Stimulated activated CD8-positive, alpha-beta memory T cell treated with anti-CD3 and anti-CD28 coated beads, Interleukin-7, amount 100 ng/mL, for 1 hour (primary cell): ENCODE measurements at places on chromosomes 7 and 10.

DNA sequence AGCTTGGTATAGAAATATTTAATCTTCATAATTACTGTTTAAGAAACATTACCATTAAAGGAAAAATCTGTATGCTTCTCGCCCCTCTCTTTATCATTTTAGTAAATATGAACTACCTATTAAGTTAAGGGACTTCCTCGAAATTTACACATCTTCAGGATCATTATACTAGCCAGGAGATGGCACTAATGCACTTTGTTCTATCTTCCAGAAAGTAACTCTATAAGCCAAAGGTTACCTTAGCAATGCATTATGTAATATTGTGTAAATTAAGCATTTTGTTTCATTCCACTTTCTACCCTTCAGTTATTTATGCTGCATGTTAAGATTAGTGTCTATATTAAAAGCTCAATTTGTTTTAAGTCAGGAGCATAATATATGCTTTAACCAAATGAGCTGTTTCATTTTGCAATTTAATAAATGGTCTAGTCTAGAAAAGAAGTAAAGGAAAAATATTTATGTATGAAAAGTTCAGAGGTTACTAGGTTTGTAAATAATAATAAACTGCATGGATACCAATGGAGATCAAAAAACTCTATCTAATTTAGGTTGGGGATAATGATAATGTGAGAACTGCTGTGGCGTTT, 128.5 kb downstream of the ANKRD7 start:
- DNase-seq, result no peak

DNA sequence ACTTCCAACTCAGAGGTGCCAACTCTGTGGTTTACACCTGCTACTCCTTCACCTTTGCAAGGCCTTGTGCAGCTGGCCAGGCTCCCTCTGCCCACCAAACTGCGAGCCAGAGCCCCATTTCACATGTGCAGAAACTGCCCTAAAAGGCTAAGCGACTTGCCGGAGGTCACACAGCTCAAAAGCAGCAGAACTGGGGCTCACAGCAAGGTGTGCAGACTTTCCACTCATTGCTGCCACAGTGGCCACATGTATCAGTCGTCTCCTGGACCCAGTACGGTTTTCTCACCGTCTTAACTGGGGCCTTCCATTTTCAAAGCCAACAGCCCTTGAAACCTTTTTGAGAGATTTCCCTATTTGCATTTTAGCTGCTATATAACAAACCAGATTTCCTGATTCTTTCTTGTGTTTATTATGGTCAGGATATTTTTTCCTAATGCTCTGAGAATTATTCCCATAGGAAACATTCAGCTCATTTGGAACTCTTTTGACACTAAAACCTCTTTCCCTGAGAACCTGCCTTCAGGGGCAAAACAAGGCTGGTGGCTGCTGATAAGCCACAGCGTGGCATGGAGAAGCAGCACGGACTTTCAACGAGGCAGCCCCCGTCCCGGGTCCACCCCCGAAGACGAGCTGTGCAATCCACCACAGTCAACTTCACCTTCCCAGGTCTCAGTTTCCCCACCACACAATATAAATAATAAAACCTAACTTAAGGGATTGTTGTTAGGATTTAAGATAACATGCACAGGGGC, 29.9 kb downstream of the SORBS1 start:
- no peak for DNase-seq

GRCh38 chr10:43347997-43348396, 23.4 kb upstream of the FXYD4 start:
- DNase-seq, result no peak

DNA sequence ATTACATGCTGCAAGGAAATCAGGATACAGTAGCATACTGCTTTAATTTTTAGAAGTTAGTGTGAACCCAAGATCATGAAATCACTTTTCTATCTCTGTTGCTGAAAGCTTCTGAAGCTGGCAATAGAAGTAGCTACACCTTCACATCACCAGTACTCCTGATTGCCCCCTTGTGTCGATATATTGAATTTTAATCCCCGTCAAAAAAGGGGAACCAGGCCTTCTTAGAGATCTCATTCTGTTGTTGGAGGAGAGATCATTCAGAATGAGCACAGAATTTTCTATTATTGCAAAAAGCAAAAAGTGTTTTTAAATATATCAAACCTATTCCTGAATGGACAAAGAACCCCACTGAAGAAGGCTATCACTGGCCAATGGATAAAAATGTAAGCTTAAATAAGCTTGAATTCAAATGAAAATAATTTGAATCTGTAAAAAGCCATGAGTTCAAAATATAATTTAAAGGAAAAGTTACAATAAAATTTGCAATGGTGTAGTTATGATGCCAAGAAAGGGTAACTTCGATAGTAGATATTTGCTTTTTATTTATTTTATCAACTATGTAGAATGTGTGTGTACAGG, 39.7 kb upstream of the TEX47 start:
- DNase-seq, result no peak

DNA sequence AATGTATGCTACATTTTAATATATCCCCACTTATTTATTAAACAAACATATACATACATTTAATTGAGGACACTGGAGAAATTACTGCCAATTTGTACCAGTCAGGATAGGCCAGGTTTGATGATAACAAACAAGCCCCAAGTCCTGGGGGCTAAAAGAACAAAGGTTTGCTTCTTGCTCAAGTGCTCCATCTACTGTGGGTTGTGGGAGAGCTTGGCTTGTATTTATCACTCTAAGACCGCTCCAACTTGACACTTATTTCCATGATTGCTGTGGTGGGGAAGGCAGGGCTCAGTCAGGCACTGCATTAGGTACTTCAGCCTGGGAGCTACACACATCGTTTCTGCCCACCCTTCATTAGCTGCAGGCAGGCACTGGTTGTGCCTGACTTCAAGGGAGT, 136.6 kb upstream of the ZNF32 start:
- DNase-seq, result no peak

- DNase-seq, result no peak
Measured at GRCh38 chr10:78254013-78254412, 220.3 kb downstream of the RPS24 start.
